Ecto neural progenitor cell (in vitro differentiated cells): ENCODE measurements at places on chromosomes 3 and 15.

DNA sequence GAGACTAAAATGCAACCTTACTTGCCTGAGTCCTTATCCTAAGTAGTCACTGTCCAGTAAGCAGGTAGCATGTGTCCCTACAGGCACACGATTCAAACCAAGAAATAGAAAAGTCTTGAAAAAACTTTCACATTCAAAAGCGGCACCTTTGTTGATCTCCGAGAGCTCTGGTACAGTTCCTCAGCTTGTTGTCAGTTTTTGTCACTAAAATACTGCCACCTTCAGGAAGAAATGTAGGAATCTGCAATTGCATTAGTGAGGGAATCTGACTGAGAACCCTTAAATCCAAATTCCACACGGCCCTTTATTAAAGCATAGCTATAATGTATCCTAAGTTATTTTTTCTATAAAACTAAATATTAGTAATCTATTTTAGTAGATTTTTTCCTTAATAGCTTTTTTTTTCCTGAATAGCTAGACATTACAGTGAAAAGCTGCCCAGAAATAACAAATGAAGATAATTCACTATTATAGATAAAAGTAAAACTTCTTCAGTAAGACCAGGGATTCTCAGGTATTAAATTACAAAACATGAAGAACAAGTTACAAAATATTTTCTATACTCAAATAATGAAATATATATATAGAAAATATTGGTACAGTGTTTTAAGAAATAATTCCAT, 44.0 kb downstream of the CCDC54 start:
- no peak for DNase-seq

GRCh38 chr3:46080124-46080968, 53.1 kb upstream of the XCR1 start:
- DNase-seq, result no peak

DNA sequence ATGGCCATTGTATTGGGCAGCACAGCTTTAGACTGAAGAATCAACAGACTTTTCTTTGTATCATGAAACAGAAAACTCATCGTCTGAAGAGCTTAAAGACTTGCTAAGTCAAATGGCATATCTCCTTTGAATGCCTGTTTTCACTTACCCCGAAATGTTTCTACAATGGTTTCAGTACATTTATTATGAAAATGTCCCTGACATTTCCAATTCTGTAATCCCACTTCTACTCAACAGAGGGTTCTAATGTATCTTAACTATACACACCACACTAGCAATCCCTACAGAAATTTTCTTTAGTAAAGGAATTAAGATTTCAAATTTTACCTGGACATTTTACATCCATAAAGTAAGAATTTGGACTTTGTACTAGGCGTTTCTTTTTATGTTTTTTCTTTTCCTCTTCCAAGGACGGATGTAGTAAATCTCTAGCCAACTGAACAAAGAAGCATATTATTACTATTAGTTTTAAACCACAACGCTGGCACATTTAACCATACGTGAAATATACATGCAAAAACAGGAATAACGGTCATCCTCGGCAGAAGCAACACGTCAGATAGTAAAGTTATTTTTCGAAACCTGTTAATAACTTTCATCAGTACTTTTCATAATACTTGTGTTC, 1.1 kb downstream of the RPS27L start:
- DNase-seq, result no peak

DNA sequence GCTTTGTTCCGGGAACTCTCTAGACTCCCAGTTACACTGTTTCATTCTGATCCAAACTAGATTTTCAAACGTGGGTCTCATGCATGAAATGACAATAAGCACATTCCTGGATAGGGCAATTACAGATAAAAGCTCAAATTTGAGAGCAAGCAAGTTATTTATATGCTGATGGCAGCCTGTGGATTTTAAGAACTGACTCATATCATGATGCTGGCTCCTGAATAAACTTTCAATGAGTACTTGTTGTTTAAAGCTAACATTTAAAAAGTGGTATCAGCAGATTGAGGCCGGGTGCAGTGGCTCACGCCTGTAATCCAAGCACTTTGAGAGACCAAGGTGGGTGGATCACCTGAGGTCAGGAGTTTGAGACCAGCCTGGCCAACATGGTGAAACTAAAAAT, 66.6 kb downstream of the LEO1 start:
- no peak for DNase-seq

GRCh38 chr3:185711255-185711870, 113.5 kb downstream of the IGF2BP2 start:
- DNase-seq, result no peak

- DNase-seq, result no peak
These were observed 126.5 kb downstream of the DGKG start for GRCh38 chr3:186235554-186235953.

DNA sequence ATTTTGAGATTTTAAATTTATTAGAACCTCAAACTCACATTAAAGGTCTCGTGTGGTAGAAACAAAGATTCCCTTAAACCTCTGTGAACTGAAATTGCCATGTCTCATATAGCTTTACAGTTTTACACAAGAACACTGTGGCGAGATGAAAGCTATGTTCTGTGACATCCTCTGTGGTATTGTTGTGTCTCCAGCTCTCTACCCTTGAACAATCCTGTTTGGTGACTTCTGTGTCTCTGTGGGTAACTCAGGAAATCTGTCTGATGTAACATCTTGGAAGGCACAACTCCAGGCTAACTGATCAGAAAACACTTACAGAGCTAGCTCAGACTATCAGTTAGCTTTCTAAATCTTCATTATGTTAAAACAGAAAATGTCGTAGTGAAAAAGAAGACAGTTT, 318.8 kb upstream of the GBE1 start:
- DNase-seq, result no peak
